ENCODE measurements at places on chromosomes 6 and 20.

DNA sequence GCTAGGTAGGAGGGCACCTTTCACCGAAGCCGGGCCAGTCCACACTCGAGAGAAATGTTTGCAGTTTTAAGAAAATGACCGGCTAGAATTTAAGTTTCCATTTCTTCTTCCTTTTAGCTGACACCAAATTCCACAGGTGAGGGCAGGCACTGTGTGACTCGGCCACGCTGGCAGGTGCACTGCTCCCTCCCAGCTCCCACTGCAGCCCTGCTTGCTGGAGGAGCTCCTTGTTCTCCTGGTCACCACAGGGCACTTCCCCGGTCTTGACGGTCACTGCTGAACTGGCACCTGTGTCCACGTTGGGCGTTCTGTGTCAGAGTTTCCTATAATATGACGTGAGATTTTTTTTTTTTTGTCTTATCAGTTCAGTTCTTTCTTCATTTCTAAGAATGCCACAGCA lies 3.6 kb upstream of the KIF25 start:
- DNase-seq = no peak

- no peak for DNase-seq
Measured at GRCh38 chr20:48387675-48388074, 440.1 kb downstream of the PREX1 start.

- DNase-seq = no peak
Measured at GRCh38 chr6:49322861-49323260, 140.2 kb downstream of the MMUT start.

DNA sequence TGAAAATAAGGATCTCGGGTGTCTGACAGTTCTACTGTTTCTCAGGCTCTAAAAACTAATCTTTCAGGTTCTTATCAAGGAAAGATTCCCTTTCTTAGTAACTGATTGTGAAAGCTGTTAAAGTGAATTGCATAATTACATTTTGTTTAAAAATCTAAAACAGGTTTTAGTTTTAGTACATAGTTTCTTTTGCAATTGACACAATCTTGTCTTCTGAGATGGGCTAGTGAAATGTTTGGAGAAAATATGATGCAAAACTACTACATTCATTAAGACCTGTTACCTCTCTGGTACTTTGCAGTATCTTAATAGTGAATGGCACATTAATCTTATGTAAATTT lies 298.4 kb downstream of the UTRN start:
- DNase-seq = no peak

GRCh38 chr6:129795261-129795660 lies 65.9 kb downstream of the TMEM244 start:
- DNase-seq = no peak

DNA sequence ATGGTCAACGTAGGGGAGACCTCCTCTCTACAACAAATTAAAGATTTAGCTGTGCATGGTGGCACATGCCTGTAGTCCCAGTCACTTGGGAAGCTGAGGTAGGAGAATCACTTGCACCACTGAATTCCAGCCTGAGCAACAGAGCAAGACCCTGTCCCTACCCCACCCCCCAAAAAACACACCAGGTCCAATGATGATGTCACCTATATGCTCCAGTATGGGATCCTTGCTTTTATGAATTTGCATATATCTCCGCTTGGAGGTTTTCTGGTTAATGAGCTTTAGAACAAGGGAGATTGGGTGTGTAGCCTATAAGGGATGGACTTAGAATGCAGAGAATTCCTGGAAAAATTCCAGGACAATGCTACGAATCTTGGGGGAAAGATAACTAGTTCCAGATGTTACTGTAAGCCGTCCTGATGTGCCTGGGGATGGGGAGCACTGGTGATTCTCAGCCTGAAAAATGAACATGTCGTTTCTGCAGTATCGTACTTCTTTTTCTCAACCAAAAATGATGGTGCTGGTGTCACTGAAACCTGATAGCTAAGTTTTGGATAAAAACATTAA lies 61.1 kb downstream of the ZBTB2 start:
- DNase-seq = no peak

GRCh38 chr6:15431762-15432483 lies 186.1 kb downstream of the JARID2 start:
- DNase-seq = no peak

DNA sequence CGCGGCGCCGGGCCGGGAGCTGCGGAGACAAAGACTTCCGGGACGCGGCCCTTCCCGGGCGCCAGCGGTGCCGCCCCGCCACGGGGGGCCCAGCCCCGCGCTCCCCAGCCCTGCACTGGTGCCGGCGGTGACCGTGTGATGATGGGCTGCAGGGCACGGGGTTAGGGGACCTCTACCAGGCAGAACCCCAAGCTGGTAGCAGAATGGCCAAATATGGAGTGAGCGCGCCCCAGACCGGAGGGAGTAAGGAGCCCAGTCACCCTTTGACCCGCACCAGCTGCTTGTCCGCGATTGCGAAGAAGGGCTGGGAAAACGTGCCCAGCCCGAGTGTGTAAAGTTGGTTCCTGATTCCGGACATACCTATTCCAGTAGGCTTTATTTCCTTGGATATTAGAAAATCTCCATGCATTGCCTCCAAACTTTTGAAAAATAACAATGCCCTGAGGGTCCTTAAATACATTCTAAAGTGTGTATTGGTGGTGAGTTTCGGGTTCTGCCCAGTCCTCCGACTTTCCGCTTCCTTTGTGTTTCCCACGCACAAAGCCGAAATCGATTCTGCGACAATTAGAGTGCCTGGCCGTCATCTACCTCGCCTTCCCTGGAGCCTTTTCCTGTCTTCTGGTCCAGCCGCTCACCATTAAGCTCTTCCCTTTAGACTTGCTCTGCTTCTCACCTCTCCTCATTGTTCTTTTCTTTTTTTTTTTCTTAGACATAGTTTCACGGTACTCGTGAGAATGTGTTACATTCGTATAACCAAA lies 1.1 kb downstream of the ABRACL start:
- DNase-seq = no peak

Data from stimulated activated CD4-positive, alpha-beta T cell treated with anti-CD3 and anti-CD28 coated beads, Interleukin-15, amount 100 ng/mL, for 1 hour (primary cell).